ENCODE measurements at places on chromosomes 6 and 20. TPM values are rescaled to one million over a fixed set of nuclear protein-coding genes. Genes with fewer than 3 reads are reported as not detected.

- DNase-seq, result no peak
Observed at GRCh38 chr6:167270499-167271311, 20.4 kb upstream of the UNC93A start.

Gene PACRG
- 0.23 TPM for total RNA-seq

Gene OR2B6
- not detected for total RNA-seq

- no peak for DNase-seq
Observed at GRCh38 chr6:159969921-159970320, 1.0 kb downstream of the IGF2R start.
